ENCODE measurements at places on chromosomes 2 and 18. TPM values are rescaled to one million over a fixed set of nuclear protein-coding genes. Genes with fewer than 3 reads are reported as not detected.

POTEJ gene
- total RNA-seq, result not detected

GRCh38 chr2:6823111-6823510, 42.6 kb downstream of the CMPK2 start:
- H3K4me1 ChIP-seq, result peaks cover 6% of the 10 kb centered on the region
- H3K4me3 ChIP-seq, result no peak overlapping the region
- no peak overlapping the region for H3K27ac ChIP-seq
- DNase-seq, result no peak
- H3K27me3 ChIP-seq, result peaks cover 12% of the 10 kb centered on the region

- no peak for DNase-seq
- peaks cover 2% of the 10 kb centered on the region for H3K36me3 ChIP-seq
- peaks cover 25% of the 10 kb centered on the region for H3K27me3 ChIP-seq
- H3K4me3 ChIP-seq, result no peak overlapping the region
- H3K4me1 ChIP-seq, result no peaks in the 10 kb centered on the region
These were observed 56.4 kb upstream of the OTOF start for GRCh38 chr2:26534098-26534864.

MDH1 gene
- total RNA-seq, result 95.7 TPM

DNA sequence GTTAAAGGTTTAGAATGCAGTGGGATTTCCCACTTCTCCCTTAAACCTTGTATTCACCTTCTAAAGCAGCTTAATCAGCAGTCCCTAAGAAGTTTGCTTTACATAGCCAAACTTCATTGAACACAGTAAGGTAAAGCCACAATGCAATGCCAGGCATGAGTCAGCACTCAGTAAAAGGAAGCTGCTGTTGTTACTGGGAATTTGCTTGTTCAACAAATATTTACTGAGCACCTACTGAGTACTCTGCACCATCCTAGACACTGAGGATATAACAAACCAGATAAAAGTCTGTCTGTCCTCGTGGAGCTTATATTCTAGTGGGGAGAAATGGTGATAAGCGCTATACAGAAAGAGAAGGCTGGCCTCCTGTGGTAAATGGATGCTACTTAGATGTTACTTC, 162.7 kb downstream of the PKP4 start:
- DNase-seq, result no peak
- H3K4me1 ChIP-seq, result no peaks in the 10 kb centered on the region
- H3K27ac ChIP-seq, result no peak overlapping the region
- H3K4me3 ChIP-seq, result no peak overlapping the region
- peaks cover 10% of the 10 kb centered on the region for H3K36me3 ChIP-seq
- H3K27me3 ChIP-seq, result no peaks in the 10 kb centered on the region

DNA sequence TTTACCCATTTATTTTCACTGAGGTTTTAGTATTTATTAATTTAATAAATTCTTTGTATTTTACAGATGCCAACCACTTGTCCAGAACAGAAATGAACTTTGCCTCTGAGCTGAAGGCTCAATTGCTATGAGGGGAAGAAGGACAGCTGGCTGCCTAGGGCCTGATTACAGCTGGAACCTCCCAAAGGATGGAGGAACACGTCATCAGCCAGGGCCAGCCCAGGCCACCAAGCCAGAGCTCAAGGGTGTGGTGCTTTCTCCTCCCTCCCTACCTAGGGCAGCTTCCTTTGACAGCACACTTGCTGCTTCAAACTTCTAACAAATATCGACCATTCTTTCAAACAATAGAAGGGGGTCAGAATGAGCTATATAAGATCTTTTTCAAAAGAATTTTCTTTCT, 19.7 kb upstream of the RIOK3 start:
- no peaks in the 10 kb centered on the region for H3K27me3 ChIP-seq
- H3K36me3 ChIP-seq, result no peaks in the 10 kb centered on the region
- peaks cover 5% of the 10 kb centered on the region for H3K4me1 ChIP-seq
- H3K27ac ChIP-seq, result no peak overlapping the region
- no peak for DNase-seq

GRCh38 chr2:185608799-185609198, 129.8 kb upstream of the FSIP2 start:
- no peaks in the 10 kb centered on the region for H3K4me1 ChIP-seq
- H3K36me3 ChIP-seq, result no peaks in the 10 kb centered on the region

DNA sequence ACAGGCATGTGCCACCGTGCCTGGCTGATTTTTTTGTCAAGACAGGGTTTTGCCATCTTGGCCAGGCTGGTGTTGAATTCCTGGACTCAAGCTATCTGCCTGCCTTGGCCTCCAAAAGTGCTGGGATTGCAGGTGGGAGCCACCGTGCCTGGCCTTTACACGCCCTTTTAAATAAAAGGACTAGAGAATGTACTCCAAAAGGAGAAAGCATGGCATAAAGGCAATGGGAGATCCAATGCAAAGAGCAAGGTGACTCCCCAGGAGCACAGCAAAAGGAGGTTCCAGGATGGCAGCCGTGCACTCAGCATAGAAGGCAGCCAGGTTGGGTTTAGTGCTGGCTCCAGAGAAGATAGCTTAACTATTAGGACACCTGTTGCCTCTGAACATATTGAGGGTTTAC, 27.1 kb downstream of the ASB1 start:
- no peak for DNase-seq
- H3K27ac ChIP-seq, result no peak overlapping the region
- peaks cover 2% of the 10 kb centered on the region for H3K4me1 ChIP-seq
